ENCODE measurements at places on chromosomes 4 and X.

GRCh38 chrX:18676470-18676869 is 4.6 kb upstream of the RS1 start:
- DNase-seq, result no peak

- no peak for DNase-seq
Observed at GRCh38 chr4:88724406-88724805, 26.8 kb upstream of the NAP1L5 start.

GRCh38 chr4:106063009-106063408 is 167.7 kb downstream of the NPNT start:
- no peak for DNase-seq

GRCh38 chr4:172830295-172830764 is 338.3 kb upstream of the GALNT7 start:
- peak; percentile 65 for DNase-seq

GRCh38 chrX:77918568-77918967 is 8.1 kb downstream of the ATP7A start:
- peak; percentile 38 for DNase-seq

DNA sequence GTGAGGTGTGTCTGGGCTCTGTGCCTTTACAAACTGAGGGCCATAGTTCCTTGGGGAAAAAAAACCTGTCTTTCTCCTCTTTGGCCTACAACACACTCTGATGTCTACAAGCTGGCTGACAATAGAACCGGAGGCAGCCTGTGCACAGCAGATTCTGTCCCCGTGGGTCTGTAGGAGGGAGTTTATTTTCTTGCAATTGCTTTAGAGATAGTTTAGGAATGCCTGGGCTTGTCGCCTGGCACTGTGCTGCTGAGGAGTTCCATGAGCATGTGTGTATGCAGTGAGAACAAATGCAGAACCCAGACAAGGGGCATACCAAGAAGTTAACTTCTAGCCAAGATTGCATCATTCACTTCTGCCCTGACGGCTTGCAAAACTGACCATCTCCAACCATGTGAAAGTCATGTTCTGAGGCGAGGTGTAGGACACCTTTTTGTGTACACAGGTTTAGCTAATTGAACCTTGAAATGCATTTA is 54.1 kb downstream of the CCNI start:
- peak; percentile 6 for DNase-seq

- no peak for DNase-seq
Observed at GRCh38 chr4:154234576-154234975, 257.0 kb downstream of the DCHS2 start.
